ENCODE measurements at places on chromosomes 2 and 18. TPM values are rescaled to one million over a fixed set of nuclear protein-coding genes. Genes with fewer than 3 reads are reported as not detected.

The UGT1A3 gene
- polyA plus RNA-seq: not detected

The DUSP19 gene
- 0.77 TPM for polyA plus RNA-seq

The FAP gene
- 17.0 TPM for polyA plus RNA-seq

The INHBB gene
- 10.6 TPM for polyA plus RNA-seq

The ALK gene
- polyA plus RNA-seq: 1.0 TPM

The GAL3ST2 gene
- not detected for polyA plus RNA-seq

The ALKAL2 gene
- polyA plus RNA-seq: 16.4 TPM

The VAMP5 gene
- 38.7 TPM for polyA plus RNA-seq

The NEB gene
- 1.0 TPM for polyA plus RNA-seq
